NCI-H2171 (cell line): ENCODE measurements at places on chromosomes 5 and 9.

DNA sequence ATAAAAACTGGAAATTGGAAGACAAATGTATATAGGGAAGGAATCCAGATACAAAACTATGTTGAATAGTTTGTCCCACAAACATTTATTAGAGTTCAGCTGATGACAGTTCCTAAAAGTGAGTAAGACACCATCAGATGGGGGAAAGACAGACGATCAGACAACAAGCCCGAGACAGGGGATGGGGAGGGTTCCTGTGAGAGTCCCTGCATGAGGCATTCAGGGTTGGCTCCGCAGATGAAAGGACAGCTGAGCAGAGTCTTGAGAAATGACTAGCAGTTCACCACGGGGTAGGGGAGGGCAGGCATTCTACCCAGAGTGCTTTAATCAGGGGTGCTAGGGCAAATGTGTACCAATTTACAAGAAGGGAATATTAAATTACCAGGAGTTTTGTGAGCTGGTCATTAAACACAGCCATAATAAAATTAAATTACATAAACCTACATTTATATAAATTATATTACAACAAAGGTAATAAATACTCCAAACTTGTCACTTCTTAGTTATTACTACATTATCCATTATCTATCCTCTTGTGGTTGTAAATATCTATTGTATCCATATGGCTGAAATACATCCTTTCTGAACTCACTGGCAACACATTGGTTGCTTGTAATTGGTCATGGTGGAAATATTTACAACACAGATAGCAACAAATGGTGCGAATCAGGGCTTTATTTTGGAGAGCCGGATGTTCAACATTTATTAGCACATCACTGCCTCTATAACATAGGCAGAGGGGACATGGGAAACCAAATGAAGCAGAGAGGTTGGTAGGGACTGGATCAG, 27.8 kb downstream of the TNFSF15 start:
- DNase-seq, result no peak

DNA sequence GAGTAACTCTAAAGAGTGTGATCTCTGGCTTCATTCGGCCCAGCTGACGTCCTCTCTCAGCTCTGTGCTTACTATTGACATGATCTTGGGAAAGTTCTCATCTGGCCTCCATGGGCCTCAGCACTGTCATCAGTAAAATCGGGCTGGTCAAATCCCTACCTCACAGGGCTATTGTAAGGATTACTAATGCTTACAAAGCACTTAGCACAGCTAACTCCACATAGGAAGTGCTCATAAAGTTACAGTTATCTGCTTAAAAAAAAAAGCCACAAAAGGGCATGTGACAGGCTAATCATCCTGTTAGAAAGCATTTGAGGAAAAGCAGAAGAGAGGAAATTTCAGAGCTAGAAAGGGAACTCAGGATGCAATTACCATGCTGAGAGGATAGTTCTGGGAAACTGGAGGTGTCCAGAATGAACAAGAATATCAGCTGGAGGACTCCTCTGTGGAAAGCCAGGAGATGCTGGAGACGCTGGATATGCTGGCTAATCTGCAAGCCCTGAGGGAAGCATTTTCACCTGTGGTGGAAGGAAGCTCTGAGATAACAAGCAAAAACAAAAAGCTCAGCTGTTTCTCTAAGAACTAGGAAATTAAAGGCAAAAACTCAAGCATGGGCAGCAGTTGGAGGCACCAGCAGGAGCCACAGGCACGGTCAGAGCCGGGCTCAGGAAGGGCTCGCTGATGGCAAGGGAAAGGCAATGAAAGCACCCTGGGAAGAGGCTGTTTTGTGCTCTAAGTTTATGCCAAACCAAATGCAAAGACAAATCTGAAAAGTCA, 4.4 kb upstream of the BHMT start:
- DNase-seq, result no peak

GRCh38 chr9:6384732-6385131, 28.3 kb upstream of the UHRF2 start:
- DNase-seq, result no peak

GRCh38 chr5:14296533-14297331, 153.6 kb downstream of the TRIO start:
- peak; percentile 77 for DNase-seq

DNA sequence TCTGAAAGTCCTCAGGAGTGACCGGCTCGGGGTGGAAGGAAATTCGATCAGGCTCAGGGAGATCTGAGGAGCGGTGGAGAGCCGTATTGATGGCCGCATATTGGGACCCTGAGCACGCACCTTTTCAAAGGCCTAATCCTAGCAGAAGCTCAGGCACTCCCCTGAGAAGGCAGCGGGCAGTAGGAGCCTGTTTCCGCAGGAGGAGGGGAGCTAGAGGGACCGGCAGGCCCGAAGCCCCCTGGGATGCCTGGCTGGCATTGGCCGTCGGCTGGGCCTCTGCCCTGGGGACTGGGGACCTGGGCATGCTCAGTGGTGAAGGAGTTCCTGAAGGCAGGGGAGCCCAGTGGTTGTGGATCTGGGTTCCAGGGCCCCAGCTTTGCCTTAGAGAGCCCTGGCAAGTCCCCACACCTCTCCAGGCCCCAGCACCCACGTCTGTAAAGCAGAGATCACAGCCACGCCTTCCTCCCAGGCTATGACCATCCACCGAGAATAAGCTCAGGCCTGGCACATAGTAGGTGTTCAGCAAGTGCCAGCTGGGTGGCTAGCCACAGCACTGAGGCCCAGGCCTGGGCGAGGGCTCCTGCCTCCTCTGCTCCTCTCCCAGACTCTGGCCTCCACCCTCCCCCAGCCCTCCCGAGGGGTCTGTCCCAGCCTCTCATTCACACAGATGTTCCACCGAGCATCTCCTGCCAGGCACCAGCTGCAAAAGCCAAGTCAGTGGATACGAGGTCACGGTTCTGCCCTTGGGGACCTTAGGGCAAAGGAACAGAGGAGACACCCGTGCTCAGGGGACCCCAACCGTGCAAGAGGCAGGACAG, 17.2 kb upstream of the QRFP start:
- DNase-seq, result no peak

GRCh38 chr5:125478599-125478998, 732.2 kb upstream of the ZNF608 start:
- no peak for DNase-seq

- DNase-seq, result no peak
These were observed 5.2 kb downstream of the GM2A start for GRCh38 chr5:151258201-151258611.

GRCh38 chr5:2997179-2997578, 245.7 kb upstream of the IRX2 start:
- DNase-seq, result no peak

GRCh38 chr5:167920589-167920988, 370.9 kb upstream of the WWC1 start:
- no peak for DNase-seq

GRCh38 chr9:19184144-19184917, 46.2 kb upstream of the DENND4C start:
- no peak for DNase-seq

GRCh38 chr9:134776080-134776796, 104.4 kb upstream of the FCN2 start:
- no peak for DNase-seq
